Smooth muscle cell of trachea (primary cell): ENCODE measurements at places on chromosomes 7 and 10. TPM values are rescaled to one million over a fixed set of nuclear protein-coding genes. Genes with fewer than 3 reads are reported as not detected.

The ITIH5 gene
- total RNA-seq = under 0.01 and 2.8 TPM in 2 replicates

The CLDN3 gene
- total RNA-seq = 0.33 TPM in 1 of 2 replicates, not detected in the other

The ARHGEF35 gene
- 2.3 and 2.8 TPM in 2 replicates for total RNA-seq

The FHIP2A gene
- total RNA-seq = 26.5 and 27.5 TPM in 2 replicates

The ST7 gene
- 19.8 and 27.5 TPM in 2 replicates for total RNA-seq

The SLC26A5 gene
- total RNA-seq = not detected in 2 replicates

The SERPINE1 gene
- 123 and 260 TPM in 2 replicates for total RNA-seq

The ABCB1 gene
- total RNA-seq = 10.5 and 11.9 TPM in 2 replicates

The CALCR gene
- total RNA-seq = not detected in 2 replicates

The PHKG1 gene
- 0.99 and 1.6 TPM in 2 replicates for total RNA-seq

The PPP1R17 gene
- total RNA-seq = not detected in 2 replicates

The SRI gene
- total RNA-seq = 103 and 183 TPM in 2 replicates

The CPA4 gene
- 3.8 and 8.4 TPM in 2 replicates for total RNA-seq
